GM03348 (cell line): ENCODE measurements at places on chromosomes 2 and 18.

DNA sequence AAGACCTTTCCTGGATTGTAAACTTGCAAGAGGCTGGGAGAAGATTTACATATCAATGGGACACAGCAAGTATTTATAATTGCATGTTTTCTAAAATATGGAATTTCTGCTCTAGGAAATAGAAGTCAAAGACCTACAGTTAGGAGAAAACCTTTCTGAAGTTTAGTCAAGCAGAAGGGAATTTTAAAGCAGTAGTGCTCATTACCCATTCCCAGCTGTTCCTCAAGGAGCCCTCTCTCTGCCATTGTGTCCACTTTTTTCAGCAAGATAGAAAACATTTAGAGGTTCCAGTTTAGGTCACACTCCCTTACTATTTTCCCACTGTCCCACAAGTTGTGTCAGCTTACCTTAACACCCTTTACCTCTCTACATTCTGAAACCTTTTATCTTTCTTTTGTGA, 584.0 kb upstream of the CHAC2 start:
- DNase-seq = no peak

GRCh38 chr2:121501031-121501430, 29.6 kb upstream of the RNU4ATAC start:
- peak; percentile 63 for DNase-seq

DNA sequence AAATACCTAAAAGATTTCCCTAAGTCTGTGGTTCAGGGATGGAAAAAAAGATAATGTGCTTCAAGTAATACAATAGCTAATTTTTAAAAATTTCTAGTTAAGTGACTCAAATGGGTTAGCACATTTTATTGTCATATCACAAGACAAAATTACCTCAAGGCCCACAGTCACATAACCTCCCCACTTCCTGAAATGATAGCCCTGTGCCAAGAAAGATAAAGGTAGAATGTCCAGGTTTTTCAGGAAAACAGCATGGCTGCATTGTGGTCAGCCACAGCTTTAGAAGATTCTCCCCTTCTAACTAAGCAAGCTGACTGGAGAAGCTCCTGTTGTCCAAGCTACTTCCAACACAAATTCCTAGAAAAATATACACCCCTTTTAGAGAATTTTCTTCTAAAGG, 127.1 kb upstream of the SLC35G4 start:
- DNase-seq = no peak

DNA sequence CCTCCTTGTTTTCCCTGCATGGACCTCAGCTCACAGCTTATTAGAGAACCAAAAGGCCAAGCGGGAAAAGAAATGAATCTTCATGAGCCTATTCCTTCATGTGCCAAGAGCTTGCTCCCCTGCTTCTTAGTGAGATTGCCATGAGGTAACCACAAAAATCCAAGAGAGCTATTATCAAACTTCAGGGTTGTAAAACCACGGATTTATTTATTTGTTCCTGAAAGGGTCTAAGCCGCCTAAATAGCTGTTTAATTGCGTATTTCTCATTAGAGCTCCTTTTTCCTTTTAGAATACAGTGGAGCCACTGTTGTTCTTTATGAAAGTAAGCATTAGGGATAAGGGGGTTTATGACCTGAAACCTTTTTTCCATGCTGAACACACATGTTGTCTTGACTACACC, 58.0 kb downstream of the SRD5A2 start:
- DNase-seq = no peak

DNA sequence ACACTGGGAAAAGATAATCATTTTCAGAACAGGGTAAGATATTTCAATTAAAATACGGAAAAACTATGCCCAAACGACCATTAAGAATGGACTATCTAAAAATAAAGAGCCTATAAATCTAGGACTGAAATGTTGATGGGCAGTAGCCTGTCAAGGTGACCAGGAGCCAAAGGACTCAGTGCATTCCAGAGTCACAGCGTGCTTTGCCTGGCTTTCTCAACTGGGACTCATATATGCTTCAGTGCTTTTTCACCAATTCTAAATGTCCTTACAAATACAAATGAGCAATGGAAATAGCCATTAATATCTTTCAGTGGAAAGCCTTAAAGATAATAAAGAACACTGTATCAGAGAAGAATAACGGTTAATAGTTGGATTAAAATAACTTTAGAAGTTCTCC, 35.4 kb downstream of the PREPL start:
- DNase-seq = no peak

GRCh38 chr2:46230115-46230571, 67.1 kb upstream of the EPAS1 start:
- no peak for DNase-seq

- DNase-seq = no peak
Measured at GRCh38 chr2:85957256-85957655, 68.5 kb upstream of the ST3GAL5 start.

GRCh38 chr2:230863442-230864121, 1.2 kb upstream of the ITM2C start:
- DNase-seq = no peak

- no peak for DNase-seq
Measured at GRCh38 chr2:29591600-29591999, 329.8 kb downstream of the ALK start.

- DNase-seq = peak; percentile 84
Measured at GRCh38 chr2:219684721-219685689, 57.6 kb downstream of the SLC4A3 start.

DNA sequence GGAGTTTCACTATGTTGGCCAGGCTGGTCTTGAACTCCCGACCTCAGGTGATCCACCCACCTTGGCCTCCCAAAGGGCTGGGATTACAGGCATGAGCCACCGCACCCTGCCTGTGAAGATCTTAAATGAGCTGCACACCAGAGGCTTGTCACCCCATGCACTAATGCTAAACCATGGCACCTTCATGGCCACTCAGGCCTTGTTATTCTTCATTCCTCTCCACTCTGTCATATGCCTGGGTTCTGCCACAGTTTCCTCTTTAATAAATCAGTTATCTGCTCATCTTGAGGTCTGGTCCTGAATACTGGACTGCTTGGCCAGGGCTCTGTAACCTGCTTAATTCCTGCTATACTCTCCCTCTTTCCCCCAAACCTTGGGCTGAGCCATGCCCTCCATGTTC, 303.9 kb upstream of the FBXO11 start:
- DNase-seq = no peak

DNA sequence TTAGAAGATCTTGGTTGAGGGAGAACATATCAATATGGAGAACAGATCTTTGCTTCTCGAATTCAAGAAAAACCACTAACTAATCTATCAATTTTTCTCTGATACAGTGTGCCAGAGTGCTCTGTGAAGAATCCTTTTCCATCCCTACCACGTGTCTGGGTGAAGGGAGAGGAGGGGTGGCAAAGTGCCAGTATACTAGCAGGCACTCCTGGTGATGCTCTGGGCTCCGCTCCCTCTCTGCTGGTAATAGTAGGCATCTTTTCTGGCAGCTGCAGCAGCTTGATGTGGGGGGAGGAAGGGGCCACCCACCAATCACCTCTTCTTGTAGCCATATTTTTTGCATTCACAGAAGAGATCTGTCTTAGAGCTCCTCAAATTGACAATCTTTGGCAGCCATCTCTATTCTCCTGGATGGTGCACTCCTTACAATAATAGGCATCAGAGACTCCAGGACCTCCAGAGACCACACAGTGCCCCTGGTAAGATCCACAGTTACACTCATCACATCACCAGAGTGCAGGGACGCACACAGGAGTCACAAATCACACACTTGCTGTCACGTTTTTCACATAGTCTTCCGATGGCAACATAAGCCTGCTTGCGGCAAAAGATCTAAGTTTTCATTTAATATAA, 15.7 kb downstream of the STK39 start:
- DNase-seq = no peak

DNA sequence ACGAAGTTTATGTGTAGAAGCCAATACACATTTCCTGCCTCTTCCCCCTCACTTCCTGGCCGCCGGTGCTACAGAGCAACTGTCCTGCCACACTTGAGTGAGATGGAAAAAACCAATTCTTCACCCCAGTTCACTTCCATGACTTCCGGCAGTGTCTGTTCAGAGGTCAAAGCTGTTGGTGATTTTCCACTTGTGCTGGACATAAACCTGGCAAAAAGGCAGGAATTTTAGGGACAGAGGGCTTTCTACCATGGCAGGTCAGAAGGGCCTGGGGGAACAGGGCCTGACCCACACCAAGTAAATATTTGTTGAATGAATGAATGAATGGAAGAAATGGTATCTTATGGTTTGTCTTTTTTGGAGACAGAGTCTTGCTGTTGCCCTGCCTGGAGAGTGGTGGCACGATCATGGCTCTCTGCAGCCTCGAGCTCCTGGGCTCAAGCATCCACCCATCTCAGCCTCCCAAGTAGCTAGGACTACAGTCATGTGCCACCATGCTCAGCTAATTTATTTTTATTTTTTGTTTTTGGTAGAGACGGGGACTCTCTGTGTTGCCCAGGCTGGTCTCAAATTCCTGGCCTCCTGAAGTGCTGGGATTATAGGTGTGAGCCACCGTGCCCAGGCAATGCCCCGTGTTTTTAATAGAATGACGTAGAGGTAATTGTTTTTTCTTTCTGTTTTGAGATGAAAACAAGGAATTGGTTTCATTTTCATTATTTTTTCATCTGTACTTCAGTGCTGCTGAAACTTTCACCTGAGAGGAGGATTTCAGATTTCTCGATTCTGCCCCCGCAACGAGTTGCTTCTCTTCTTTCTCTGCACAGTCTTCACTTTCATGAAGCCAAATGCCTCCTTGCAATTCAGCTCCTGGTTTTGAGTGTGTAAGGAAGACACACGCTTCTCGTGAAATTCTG, 48.0 kb upstream of the LPIN2 start:
- DNase-seq = no peak

DNA sequence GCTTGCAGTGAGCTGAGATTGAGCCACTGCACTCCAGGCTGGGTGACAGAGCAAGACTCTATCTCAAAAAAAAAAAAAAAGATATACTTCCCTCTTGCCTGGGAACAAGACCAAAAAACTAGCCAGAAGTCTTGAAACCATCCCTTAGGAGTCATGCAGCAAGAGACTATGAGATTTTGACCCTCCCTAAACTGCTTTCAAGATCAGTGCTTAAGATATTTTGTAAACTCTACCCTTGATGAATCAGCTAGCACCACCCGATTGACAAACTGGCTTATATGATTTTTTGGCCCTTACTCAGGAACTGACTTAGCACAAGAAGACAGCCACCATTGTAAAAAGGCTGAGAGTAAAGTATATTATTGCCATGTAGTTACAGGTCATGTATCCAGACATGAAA, 3.8 kb downstream of the SULT1C3 start:
- no peak for DNase-seq

DNA sequence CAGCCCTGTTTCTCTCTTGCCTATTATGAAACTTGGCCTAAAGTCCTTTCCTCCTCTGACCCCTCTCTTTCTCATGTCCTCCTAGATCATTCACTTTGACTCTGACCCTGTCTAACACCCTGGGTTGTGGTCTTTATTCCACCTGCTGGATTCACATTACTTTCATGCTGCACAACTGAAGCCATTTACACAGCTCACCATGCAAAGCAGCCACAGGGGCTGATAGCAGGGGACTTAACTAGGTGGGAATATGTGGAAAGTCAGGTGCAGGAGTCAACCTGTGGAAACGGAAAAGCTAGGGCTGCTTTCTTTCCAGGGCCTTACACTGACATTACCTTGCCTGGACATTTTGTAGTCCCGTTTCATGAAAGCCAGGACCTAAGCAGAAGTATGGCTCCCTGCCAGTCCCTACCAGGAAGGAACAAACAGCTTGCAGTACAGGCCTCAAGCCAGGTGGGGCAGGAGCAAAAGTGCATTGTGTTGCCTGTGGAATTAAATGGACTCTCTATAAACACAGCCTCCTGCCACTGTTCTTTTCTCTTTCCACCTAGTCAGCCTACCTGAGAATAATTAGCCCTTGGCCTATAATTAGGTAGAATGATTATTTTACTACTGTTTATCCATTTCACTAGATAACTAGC, 11.8 kb downstream of the MAPRE3 start:
- no peak for DNase-seq

DNA sequence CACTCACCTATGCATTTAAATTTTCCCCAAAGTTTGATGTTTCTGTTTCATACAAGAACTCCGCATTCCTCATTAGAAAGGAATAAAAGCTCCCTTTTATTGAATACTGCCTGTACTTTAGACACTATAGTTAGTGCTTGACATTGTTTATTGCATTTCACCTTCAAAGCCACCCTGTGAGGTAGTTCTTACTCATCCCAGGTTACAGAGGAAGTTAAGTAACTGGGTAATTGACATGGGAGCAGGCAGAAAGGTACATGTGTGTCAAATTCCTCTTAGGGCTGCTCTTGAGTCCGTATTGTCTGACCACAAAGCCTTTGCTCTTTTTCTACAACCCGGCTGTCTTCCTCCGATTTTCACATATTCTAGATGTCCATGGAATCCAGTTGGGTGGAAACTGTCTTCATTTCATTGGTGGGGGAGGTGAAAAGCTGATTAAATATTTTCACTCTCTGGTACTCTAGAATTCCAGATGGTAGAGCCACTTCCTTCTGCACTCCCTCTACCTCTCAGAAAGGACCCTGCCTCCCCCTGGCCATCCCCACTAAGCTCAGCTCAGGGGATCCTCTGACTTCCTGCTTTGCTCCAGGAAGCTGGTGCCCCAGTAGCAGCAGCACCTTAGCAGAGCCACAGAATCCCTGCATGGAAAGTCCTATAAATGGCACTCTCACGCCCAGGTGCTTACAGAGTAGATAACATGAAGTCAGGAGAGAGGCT, 319.2 kb downstream of the LRATD1 start:
- no peak for DNase-seq

DNA sequence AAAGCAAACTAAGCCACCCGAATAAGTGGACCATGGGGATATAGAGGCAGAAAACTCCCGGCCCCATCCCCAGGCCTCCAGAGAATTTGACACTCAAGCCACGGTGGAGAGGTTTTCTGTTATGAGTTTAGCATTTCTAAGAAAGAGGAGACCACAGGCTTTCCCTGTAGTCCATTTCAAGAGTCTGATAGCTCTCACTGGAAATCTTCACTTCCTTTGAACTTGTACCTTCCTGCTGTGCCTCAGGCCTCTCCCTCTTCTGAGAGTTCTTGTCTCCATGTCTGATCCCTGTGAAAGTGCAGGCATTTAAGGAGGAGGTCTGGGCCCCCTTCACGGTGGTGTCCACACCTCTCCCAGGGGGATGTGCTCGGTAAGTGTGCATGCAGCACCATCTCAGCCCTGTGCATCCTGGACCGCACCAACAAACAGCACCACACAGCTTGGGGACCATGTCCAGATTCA, 113.7 kb downstream of the BCL2 start:
- DNase-seq = no peak

DNA sequence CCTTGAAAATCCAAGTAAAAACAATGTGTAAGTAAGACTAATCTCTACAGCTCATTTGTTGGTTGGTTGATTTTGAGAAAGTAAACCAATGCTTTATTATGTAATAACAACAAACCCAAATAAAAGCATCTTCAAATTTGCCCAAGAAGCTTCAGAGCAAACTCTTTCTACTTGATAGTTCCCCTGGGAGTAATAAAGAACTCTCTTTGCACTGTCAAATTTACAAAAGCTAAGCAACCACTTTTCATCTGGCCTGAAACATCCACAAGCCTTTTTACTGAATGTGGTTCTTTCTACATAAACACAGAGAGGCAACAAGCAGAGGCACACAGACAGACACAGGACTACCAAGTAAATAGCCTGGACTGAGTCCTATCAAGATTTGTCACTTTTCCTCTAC, 28.8 kb upstream of the CACNB4 start:
- no peak for DNase-seq

GRCh38 chr2:33433279-33434235, 42.9 kb upstream of the RASGRP3 start:
- DNase-seq = no peak
